Thyroid gland (tissue), 4 donors: ENCODE measurements at places on chromosomes 2 and 18. TPM values are rescaled to one million over a fixed set of nuclear protein-coding genes. Genes with fewer than 3 reads are reported as not detected.

FAHD2A gene
- total RNA-seq = 90.2 TPM

CACNB4 gene
- total RNA-seq = 3.1 TPM

DNA sequence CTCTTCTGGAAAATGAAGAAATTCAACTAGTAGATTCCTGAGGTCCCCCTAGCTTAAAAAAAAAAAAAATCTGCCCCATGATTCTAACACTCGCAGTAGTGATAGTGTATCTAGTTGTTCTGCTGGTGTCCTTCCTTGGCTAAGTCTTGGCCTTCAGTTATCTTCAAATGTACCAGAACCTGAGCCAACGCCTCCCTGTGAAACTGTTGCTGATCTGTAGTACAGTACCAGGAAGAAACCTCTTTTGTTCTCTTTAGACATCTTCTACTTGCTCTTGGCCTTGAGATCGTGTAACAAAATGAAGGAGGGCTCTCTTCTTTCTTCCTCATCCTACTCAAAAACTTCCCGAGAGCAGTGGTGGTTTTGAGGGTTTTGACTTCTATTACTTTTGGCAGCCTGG, 31.0 kb downstream of the PLEK start:
- no peak for DNase-seq
- no peak overlapping the region for H3K27ac ChIP-seq
- H3K4me1 ChIP-seq = no peaks in the 10 kb centered on the region
- H3K36me3 ChIP-seq = no peaks in the 10 kb centered on the region

- peaks cover 16% of the 10 kb centered on the region for H3K4me1 ChIP-seq
- no peaks in the 10 kb centered on the region for H3K27me3 ChIP-seq
- H3K4me3 ChIP-seq = no peak overlapping the region
- no peak for DNase-seq
- no peak overlapping the region for H3K27ac ChIP-seq
- no peaks in the 10 kb centered on the region for H3K36me3 ChIP-seq
Observed at GRCh38 chr2:38149531-38149930, 73.6 kb upstream of the CYP1B1 start.

DNA sequence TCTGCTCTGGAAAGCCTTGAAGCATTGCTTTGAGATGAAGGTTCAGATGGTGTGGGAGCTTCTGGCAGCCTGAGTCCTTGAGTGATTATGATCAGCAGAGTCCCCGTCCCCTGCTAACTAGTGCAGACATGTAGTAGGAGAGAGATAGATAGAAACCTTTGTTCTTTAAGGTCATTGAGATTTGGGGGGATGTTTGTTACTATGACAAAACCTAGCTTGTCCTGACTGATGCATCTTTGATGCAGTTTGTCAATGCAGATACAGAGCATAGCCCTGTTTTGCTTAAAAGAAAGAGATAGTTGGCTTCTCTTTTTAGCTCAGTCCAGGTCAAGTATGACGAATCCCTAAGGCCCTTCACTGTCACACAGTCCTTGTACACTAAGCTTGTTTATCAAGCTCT, 274.6 kb upstream of the DPP10 start:
- H3K4me3 ChIP-seq = no peak overlapping the region
- no peaks in the 10 kb centered on the region for H3K4me1 ChIP-seq
- no peaks in the 10 kb centered on the region for H3K27me3 ChIP-seq
- H3K27ac ChIP-seq = no peak overlapping the region
- DNase-seq = no peak

FLACC1 gene
- total RNA-seq = 3.9 TPM

GRCh38 chr2:143347901-143348414, 218.7 kb downstream of the ARHGAP15 start:
- no peaks in the 10 kb centered on the region for H3K36me3 ChIP-seq
- H3K4me3 ChIP-seq = no peak overlapping the region
- DNase-seq = no peak
- no peaks in the 10 kb centered on the region for H3K27me3 ChIP-seq
- H3K27ac ChIP-seq = no peak overlapping the region

DNA sequence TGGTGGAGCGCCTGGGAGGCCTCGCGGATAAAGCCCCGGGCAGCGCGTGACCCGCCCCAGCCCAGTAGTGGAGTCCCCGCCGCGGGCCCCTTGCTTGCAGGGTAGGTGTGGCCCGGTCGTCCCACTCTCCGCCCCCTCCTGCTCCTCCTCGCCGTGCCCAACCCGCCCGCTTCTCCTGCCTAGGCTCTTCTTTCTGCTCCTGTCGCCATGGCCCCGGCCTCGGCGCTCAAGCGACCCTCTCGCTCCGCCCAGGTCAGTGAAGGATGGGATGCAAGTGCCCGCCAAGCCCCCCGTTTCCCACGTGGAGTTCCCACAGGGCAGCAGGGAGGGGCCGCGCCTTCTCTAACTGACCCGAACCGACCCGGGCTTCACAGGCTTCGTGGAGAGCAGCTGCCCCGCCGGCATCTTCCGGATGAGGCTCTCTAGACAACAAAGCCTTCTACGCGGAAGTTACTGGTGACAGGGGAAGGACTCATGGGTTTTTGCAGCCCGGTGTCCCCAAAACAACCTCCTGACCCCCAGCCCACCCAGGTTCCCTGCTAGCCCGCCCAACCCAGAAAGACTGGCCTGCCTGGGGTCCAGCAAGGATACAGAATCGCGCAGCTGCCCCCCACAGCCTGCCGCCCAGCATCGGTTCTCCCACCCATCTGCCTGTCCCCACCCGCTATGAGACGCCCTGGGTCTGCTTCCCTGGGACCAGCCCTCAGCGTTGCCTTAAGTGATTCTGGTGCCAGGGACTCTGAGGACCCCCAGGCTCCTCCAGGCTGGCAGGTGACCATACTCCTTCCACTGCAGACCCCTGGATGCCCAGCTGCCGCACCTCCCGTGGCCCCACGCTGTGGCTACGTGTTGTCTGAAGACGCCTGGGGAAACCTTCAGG, 32.8 kb downstream of the TTC32 start:
- peak; percentile 51 for DNase-seq
- peaks cover under 1% of the 10 kb centered on the region for H3K4me1 ChIP-seq
- no peaks in the 10 kb centered on the region for H3K27me3 ChIP-seq

HDHD2 gene
- 59.0 TPM for total RNA-seq

DNA sequence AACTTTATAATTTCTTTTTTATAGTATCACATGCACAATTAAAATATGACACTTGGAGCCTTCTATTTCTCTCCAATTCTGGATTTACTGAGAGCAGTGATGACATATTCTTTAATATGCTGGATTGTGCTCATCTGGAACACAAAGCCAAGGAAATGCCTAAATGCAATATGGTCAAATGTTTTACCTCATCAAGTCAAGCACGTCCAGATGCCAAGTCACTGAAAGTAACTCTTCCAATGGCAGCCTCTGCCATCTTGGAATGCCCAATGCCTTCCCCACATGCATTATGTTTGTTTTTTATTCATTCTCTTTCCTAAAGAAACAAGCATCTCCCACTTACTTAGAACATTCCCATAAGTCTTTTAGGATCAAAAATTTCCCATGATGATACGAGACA, 189.8 kb downstream of the TMX3 start:
- no peak overlapping the region for H3K4me3 ChIP-seq
- no peaks in the 10 kb centered on the region for H3K4me1 ChIP-seq
- H3K36me3 ChIP-seq = no peaks in the 10 kb centered on the region
- H3K27ac ChIP-seq = no peak overlapping the region

GRCh38 chr2:241208058-241208457, 19.6 kb downstream of the ANO7 start:
- H3K27ac ChIP-seq = no peak overlapping the region
- no peaks in the 10 kb centered on the region for H3K36me3 ChIP-seq
- H3K4me3 ChIP-seq = no peak overlapping the region
- no peaks in the 10 kb centered on the region for H3K4me1 ChIP-seq
- H3K27me3 ChIP-seq = no peaks in the 10 kb centered on the region
- no peak for DNase-seq

DNA sequence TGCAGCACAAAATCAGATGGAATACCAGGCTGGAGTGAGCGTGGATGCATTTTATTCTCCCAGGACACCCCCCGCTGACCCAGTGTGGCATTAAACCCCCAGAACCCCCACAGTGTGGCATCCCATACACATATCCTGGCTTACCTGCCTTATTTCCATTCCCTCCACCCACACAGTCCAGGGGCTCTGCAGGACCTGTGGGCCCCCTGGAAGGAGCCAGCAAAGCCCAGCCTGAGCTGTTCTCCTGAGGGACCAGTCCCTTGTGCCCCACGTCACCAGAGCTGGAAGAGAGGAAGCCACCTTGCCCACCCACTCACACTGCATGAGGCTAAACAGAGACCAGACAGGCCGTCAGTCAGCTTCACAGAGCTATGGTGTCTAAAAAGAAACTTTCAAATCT, 20.1 kb downstream of the ST8SIA5 start:
- H3K27me3 ChIP-seq = no peaks in the 10 kb centered on the region
- no peaks in the 10 kb centered on the region for H3K36me3 ChIP-seq
- H3K4me3 ChIP-seq = no peak overlapping the region
- no peak overlapping the region for H3K27ac ChIP-seq
- DNase-seq = no peak

- no peak for DNase-seq
- H3K4me1 ChIP-seq = no peaks in the 10 kb centered on the region
- no peak overlapping the region for H3K27ac ChIP-seq
- no peaks in the 10 kb centered on the region for H3K36me3 ChIP-seq
Observed at GRCh38 chr18:1796636-1797035, 774.7 kb downstream of the METTL4 start.

MYO5B gene
- 58.2 TPM for total RNA-seq

DNA sequence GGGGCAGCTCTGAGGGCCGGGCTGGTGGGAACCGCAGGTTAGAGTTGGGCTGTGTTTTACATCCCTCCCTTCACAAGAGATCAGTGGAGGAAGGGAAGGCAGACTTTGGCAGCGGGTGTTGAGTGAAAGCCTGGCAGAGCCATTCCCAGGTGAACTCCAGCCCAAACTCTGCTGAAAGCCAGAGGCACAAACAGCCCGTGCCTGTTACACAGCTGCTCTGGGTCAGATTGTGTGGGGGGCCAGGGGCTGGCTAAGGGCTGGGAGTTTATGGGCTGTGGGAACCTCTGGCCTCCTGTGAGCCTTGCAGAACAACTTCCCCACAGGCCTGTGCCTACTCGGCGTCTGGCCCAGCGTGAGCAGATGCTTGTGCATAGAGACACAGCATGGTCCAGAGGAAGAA, 286.8 kb downstream of the CLIP4 start:
- no peaks in the 10 kb centered on the region for H3K36me3 ChIP-seq
- H3K4me1 ChIP-seq = peaks cover 32% of the 10 kb centered on the region
- peak; percentile 66 for DNase-seq
- H3K27ac ChIP-seq = no peak overlapping the region
- no peaks in the 10 kb centered on the region for H3K27me3 ChIP-seq
- H3K4me3 ChIP-seq = no peak overlapping the region

SMAD7 gene
- 69.3 TPM for total RNA-seq

ACTG2 gene
- total RNA-seq = 1.5 TPM

UGT1A4 gene
- total RNA-seq = 0.34 TPM
